ENCODE measurements at places on chromosomes 4 and X.

DNA sequence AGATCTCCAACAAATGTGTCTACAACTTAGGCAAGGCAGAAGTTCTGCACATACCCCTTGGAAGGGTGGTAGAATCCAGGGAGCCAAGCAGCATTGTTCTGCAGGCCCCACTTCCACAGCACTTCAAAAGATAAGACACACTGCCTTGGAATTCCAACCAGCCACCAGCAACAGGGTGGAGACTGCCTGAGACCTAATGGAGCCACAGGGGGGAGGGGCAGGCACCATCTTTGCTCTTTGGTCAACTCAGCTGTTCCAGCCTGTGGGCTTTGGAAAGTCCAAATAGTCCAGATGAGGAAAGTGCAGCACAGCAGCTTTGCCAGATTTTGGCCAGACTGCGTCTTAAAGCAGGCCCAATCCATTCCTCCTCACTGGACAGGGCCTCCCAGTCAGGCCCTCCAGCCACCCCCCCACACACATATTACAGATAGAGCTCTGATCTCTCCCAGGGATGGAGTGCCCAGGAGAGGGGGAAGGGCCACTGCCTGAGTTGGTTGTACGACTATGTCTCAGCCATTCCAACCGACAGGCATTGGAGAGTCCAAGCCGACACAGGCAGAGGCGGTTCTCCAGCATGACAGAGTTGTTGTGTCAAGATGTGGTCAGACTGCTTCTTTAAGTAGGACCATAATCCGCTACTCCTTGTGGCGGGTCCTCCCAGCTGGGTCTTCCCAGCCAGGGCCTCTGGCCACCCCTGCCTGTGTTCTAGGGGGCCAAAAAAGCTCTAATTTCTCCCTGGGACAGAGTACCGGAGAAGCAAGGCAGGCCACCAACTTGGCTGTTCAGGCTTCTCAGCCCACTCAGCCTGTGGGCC lies 42.5 kb upstream of the ANTXR2 start:
- no peak for DNase-seq

DNA sequence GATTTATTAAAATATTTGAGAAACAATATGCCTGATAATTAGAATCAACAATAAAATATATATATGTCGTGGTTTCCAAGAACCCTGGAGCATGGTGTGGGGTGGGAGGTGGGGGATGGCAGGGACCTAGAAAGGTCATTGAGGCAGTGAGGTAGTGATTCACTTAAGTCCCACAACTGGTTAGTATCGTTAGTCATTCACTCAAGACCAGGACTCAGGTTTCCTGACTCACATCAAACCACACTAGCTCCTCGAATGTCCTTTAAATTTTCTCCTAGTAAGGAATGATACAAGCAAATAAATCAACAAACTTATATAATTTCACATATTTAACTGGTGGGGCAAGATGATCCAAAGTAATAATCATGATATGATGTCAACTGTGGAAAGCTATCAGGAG lies 158.8 kb upstream of the AADAT start:
- DNase-seq = no peak

- no peak for DNase-seq
Measured at GRCh38 chr4:138887741-138888140, 127.8 kb upstream of the NOCT start.

DNA sequence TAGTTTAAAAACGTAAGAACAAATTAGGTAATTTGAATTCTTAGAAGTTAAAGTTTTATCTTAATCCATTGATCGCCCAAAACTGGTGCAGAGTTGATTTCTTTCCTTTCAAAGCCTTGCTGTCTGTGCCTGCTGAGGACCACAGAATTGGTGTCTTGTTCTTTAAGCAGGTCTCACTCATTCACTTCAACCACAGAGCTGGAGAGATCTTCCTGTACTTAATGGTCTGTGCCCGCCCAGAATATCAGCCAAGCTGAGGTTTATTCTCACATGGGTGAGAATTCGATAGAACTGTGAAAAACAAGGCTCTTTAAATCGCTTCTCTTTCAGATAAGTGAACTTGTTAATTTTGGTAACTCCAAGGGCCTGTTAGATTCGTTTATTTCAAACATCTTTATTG lies 31.6 kb downstream of the DCUN1D4 start:
- no peak for DNase-seq

DNA sequence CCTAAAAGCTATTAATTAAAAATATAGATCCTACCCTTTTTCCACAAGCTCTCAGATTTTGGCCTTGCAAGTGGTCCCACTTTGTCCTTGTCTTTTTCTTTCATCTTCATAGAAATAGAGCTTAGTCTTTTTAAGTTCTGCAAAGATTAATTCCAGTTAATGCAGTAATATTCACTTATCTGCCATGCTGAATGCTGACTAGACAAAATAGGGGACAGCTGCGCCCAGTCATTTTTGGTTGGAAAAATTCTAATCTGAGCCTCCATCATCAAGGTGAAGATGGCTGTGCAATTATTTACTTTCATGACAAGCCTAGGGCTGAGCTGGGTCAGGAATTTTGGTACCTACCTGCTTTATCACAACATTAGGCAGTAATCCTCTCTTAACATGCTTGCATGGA lies 241.3 kb upstream of the CXorf66 start:
- DNase-seq = no peak

DNA sequence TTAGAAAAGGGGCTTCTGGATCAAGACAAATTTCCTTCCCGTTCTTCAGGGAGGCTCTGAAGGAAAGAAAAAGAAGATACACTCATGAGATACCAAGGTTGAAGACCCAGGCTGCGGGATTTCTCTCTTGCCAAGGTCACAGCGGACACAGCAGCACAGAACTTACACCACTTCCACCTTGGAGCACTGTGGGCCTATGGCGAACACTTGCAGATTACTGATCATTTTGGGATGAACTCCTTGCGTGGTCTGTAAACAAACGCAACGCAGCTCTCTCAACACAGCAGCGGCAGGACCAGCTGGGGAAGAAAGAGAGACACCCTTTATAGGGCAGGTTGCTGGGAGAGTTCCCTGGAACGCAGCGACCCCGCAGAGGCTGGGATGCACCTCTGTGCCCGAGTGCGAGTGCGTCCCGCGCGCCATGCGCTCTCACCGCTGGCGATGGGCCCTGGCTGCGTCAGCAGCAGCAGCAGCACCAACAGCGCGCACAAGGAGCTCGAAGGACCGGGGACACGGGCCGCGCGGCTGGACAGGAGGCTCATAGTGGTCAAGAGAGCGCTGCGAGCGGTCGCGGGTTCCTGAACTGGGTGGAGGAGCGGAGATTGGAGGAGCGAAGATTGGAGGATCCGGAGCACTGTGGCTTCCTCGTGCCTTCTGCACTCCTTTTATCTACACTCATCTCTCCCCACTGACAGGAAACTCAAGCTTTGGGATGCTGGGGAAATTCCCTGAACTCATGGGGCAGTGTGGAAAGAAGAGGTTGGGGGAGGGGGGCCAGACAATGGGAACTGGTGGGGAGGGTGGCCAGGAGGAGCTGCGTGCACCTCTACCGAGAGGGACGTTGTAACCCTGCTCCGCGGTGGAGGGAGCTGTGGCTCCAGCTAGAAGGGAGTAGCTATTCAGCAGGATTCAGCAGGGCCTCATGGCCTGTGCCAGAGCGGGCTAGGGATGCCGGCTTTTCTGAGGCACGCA lies at the start of gene CXCL5:
CXCL5 (minus strand) TSS at position 638 of the 972 bp plus-strand sequence; CDS start at position 542, 96 bp downstream.
- DNase-seq = no peak

- peak; percentile 1 for DNase-seq
Measured at GRCh38 chr4:63618883-63619718, 790.1 kb downstream of the TECRL start.

DNA sequence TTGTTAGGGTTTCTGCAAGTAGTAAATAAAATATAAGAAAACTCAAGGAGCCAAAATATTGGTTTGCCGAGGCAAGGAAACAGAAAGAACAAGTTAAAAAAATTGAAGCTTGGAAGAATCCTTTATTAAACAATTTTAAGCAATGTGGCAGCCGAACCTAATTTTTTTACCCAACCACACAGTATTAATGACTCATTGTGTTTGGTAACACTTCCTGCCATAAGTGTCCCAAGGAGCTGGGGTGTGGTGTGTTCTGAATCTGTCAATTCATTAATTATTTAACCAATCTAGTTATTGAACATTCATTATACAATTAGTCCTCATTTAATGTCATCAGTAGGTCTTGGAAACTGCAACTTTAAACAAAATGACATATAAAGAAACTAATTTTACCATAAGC lies 19.3 kb upstream of the CPE start:
- no peak for DNase-seq

GRCh38 chr4:141768954-141769353 lies 132.6 kb downstream of the IL15 start:
- DNase-seq = no peak

- no peak for DNase-seq
Measured at GRCh38 chrX:97682991-97683840, 799.5 kb downstream of the RPA4 start.

DNA sequence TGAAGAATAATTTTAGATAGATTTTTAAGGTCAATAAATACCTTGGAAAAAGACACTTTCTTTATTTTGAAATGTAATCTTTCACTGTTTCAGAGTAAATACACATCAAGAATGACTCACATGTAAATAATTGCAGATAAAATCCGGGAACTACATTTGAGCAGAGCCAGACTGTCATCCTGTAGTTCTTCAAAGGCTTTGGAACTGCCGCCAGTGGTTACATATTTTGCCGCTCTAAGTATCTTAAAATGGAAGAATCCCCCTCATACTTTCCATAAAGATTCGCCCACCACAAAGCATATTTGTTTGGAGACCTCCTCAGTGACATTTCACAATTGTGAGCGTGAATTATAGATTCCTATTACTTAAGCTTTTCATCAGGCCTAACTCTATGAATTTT lies 607.8 kb upstream of the ZFP42 start:
- no peak for DNase-seq

DNA sequence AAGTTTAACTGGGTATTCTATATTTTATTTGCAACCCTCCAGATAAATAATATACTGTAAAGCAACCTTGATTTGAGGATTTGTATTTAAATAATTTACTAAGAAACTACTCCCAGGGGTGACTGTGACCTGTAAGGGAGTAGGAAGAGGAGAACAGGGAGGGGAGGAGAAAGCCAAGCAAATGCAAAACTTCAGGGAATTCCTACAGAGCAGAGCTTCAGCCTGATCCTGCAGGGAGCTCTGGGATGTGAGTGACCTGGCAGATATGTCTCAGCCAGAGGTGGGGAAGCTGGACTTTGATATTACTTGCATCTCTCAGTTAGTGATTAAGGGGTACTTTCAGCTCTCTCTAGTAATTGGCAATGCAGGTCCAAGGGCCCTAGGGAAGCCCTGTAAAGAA lies 302.0 kb downstream of the FRMPD4 start:
- no peak for DNase-seq

DNA sequence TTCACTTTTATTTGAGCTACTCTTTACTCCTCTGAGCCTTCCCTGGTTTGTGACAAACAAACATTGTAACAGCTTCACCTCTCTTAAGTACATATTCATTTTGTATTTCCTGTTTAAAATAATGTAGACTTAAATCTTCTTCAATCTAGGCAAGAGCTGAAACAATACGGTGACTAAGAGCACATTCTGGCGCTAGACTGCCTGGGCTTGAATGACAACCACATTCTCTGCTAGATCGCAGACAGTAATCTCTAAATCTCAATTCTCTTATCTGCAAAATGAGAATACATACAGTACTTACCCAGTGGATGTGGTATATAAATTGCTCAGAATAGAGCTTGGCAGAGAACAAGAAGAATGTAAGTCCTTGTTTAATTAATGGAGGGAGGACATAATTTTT lies 144.8 kb downstream of the ARAP2 start:
- no peak for DNase-seq

GRCh38 chr4:151198748-151199147 lies 78.2 kb upstream of the PRSS48 start:
- DNase-seq = peak; percentile 58

DNA sequence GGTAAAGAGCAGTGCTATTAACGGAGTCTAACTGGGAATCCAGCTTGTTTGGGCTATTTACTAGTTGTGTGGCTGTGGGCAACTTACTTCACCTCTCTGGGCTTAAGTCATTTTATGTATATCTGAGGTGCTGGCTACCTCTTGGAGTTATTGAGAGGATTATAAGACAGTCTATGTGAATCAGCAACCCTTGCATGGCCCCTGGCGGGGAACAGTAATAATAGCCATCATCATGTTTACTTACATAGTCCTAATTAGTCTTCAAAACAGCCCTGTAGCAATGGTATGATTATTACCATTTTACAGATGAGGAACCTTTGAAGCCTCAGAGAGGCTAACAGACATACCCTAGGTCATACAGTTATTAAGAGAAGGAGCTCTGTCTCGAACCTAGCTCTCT lies 1.5 kb downstream of the HPRT1 start:
- no peak for DNase-seq

GRCh38 chrX:84611843-84612636 lies 109.8 kb upstream of the HDX start:
- no peak for DNase-seq

DNA sequence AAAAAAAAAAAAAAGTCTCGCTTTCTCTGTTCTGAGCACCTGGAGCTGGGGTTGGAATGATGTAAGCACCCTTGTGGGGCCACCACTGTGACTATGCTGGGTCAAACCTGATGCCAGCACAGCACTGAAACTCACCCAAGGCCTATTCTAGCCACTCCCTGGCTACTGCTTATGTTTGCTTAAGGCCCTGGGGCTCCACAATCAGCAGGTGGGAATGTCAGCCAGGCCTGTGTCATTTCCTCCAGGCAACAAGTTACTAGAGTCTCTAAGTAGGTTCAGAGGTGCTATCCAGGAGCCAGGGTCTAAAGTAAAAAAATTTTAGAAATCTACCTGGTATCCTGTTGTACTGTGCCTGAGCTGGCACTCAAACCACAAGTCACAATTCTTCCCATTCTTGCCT lies 1306.8 kb downstream of the STIM2 start:
- DNase-seq = no peak

GRCh38 chr4:37663552-37663951 lies 22.6 kb downstream of the RELL1 start:
- no peak for DNase-seq

DNA sequence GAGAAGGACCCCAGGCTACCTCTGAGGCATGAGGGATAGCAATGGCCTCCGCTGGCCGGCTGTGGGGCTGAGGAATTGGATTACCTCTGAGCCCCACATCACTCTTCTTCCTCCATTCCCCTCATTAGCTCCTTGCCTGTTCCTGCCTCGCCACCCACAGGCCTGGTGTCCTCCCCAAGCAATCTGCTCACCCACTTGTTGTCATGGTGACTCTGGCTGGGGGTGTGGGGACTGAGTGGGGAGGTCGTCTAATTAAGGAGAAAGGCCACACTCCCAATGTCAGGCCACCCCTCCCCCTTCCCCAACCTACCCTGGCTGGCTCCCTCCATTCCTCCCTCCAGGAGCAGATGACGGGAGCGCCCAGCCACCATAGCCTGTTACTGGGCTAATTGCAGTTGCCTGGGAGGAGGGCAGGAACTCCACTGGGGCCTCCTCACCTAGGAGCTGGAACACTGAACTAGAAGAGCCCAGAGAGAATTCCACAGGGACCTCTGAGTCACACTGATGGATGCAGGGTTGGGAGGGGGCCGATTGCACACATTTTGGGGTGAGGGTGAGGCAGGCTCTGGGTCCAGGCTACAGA lies 20.7 kb downstream of the NALF2 start:
- DNase-seq = no peak

GRCh38 chr4:38785901-38786402 lies 3.2 kb upstream of the TLR10 start:
- peak; percentile 32 for DNase-seq

Data from hippocampal formation (tissue), 2 donors.